ENCODE measurements at places on chromosomes 12 and 14. TPM values are rescaled to one million over a fixed set of nuclear protein-coding genes. Genes with fewer than 3 reads are reported as not detected.
A peak's percentile ranks its signal among the peaks of the same experiment; 100 is the strongest.

The HNF1A gene
- 23.8 TPM for total RNA-seq

The BCDIN3D gene
- 3.2 TPM for total RNA-seq

The BAZ1A gene
- 10.6 TPM for total RNA-seq

DNA sequence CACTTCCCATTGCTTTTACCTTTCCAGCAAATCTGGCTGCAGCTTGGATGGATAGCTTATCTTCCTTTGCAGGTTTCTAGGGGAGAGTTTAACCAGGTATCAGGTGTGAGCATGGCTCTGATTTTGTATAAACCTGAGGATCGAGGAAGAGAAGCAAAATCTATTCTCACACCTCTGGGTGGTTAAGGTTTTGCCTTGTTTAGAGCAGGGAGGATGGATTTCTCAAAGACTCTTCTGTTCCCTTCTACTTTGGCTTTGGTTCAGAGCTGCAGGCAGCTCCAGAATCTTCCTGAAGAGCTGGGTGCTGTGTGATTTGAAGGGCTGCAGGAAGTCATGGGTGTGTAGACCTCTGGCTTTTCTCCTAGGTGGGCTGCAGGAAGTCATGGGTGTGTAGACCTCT is 1.7 kb downstream of the JDP2 start:
- no peak for DNase-seq

- peak; percentile 16 for DNase-seq
These were observed 65.0 kb downstream of the SERPINA3 start for GRCh38 chr14:94677213-94677612.

DNA sequence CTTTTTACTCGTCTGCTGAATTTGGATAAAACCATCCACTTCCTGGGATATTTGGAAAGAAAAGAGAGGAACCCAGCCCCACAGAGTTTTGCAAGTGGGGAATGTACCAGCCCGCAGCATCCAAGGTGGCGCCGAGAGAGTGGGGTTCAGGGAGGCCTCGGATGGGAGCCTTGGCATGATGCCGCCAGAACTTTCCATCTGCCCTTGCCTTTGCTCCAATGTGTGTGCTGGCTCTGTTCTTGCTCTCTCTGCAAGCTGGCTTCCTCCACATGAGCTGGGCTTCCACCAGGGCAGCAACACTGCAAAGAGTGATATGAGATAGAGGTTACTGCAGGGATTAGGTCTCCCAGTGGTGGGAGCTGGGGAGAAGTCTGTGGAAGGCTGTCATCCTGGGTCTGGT is 6.6 kb upstream of the SERPINA12 start:
- no peak for DNase-seq

DNA sequence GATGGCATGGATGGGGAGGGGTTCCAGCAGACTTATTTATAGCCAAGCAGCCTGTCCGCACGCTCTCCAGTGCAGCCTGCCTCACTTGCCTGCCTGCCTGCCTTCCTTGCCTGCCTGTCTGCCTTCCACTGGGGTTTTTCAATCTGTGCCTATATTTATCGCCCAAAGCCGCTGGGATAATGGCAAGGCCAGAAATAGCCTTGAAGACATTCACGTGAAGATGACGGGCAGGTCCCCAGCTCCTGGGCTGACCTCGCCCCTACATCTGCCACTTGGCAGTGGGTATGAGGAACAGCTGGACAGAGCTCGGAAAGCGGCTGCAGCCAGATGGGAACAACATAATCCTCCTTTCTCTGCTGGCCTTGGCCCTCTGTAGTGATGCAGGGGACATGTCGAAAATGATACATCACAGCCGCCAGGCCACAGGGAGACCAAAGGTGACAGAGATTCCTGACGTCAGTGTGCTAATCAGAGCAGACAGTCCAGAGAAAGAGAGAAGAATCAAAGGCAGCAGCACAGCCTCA is 53.3 kb downstream of the PITPNM2 start:
- peak; percentile 74 for DNase-seq

DNA sequence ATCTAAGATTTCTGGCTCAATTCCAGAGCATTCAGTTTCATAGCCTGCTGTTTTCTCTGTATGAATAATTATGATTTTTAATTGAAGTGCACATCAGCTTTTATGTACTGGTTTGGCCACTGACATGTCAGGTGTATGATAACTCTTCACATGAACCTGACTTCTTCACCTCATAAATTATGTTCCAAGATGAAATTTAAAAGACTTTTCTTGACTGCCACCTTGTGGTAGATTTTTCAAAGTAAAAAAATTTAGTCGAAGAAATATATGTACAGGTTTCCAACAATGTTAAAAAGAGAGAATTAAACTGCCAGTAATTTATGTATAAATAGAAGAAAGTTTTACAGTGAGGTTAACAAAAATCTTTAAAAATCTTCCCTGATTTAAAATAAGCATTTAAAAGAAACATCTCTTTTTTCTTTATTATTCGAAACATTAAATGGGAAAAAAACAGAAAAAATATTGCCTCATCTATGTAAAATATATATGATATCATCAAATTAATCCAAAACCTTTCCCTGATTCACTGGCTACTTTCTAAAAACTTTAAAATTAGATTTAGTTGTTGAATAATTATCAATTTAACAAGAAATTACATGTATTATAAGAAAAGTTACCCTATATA is 124.9 kb upstream of the ATXN7L3B start:
- DNase-seq = no peak

- no peak for DNase-seq
These were observed 211.6 kb downstream of the DUSP6 start for GRCh38 chr12:89140602-89141238.

DNA sequence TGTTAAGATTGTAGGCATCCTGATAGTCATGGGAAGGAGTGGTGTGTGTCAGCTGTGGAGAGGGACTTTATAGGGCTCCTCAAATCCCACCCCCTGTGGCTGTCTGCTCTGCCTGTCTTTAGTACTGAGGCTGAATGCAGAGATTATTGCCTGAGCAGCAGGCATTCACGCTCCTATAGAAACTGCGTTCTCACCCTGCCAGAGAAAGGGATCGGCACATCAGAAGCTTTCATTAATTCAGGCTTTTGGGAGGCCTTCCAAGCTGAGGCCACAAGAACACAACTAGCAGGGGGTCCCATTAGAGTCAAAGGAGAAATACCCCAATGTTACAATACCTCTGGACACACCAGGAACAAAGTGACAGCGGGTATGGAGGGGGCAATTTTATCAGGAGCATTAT is 12.6 kb downstream of the KCNK10 start:
- DNase-seq = no peak

DNA sequence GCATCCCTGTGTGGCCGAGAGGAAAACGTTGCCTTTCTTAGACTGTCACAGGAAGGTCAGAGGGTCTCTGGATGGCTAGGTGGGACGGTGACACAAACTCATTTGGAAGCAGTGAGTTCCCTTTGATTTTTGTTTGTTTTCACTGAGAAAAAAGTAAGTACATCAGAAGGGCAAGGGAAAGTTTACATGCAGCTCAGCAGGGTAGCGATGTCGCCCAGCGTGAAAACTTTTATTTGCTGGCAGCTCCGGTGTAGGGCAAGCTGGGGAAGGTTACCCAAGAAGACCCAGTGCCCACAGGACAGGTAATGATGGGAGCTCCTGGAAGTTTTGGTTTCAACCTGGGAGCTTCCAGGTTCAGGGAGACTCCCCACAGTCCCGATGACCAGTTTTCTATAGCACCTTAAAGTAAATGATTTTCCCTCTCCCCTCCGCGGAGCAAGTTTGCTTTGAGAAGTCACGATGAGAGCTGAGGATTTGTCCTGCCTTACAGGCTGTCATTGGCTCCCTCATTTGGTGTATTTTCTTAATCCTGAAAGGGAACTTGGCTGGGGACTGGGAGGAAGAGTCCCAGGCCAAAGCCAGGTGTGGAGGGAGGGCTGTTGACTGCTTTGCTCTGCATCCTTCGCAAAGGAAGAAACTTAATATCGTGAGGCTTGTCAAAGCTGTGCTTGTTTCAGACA is 64.7 kb upstream of the ESRRB start:
- DNase-seq = no peak

- DNase-seq = no peak
These were observed 234.0 kb upstream of the CAND1 start for GRCh38 chr12:67035121-67035520.

GRCh38 chr12:88313554-88313953 is 171.4 kb downstream of the TMTC3 start:
- DNase-seq = no peak

DNA sequence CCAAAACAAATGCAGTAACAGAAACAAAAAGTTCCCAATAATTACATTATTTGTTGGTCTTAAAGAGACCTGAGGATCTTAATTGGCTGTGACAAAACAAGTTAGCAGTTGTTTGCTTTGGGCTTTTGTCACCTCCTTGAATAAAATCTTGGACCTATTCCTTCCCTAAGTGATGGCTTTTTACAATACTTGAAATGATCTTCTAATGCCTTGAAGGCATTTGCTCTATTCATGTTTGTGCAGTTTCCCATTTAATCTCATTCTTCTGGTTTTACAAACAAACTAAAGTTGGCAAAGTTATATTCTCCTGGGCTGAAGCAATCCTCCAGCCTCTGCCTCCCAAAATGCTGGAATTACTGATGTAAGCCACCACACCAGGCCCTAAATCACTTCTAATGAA is 98.8 kb downstream of the OSBPL8 start:
- DNase-seq = no peak

DNA sequence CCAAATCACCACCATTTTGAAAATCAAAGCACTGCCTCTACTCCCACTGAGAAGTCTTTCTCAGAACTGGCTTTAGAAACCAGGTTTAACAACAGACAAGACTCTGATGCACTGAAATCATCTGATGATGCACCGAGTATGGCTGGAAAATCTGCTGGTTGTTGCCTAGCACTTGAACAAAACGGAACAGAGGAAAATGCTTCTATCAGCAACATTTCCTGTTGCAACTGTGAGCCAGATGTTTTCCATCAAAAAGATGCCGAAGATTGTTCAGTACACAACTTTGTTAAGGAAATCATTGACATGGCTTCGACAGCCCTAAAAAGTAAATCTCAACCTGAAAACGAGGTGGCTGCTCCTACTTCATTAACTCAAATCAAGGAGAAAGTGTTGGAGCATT is 115.0 kb upstream of the NPAS3 start:
- no peak for DNase-seq
